Right ventricle myocardium inferior (tissue), 1 donor: ENCODE measurements at places on chromosomes 6 and 20. TPM values are rescaled to one million over a fixed set of nuclear protein-coding genes. Genes with fewer than 3 reads are reported as not detected.

GRCh38 chr6:16329233-16329632 lies 90.8 kb downstream of the GMPR start:
- DNase-seq, result no peak

- DNase-seq, result no peak
Measured at GRCh38 chr20:47686545-47686944, 98.7 kb downstream of the SULF2 start.

DNA sequence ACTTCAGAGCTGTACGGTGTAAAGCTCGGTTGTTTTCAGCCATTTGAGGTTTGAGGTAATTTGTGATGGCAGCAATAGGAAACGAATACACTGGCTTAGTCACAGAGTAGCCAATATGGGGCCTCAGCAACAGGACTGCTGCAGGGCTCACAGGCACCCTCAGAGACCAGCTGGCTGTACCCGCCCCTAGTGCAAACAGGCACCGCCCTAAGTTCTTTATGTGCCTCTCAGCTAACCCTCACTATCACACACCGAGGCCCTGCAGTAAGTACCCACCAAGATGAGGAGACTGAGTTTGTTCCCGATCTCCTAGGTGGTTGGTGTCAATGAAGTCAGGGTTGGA lies 11.2 kb upstream of the SERPINB9 start:
- no peak for DNase-seq

DNA sequence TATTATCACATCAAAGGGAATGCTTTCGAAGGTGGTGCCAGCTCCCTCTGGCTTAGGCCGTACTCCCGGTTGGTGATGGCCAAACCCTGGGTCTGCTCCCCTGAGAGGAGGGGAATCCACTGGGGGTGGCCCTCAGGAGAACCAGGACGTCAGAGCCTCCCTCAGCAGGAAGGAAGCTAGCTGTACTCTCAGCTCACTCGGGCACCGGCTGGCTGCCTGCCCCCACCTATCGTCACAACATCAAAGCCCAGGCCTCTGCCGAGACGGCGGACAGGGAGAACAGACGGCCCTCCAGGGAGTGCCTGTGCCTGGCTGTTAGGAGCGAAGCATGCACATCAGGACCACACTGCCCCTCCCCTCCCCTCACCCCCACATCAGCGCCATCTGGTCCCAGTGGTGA lies 9.2 kb upstream of the PGC start:
- no peak for DNase-seq

DNA sequence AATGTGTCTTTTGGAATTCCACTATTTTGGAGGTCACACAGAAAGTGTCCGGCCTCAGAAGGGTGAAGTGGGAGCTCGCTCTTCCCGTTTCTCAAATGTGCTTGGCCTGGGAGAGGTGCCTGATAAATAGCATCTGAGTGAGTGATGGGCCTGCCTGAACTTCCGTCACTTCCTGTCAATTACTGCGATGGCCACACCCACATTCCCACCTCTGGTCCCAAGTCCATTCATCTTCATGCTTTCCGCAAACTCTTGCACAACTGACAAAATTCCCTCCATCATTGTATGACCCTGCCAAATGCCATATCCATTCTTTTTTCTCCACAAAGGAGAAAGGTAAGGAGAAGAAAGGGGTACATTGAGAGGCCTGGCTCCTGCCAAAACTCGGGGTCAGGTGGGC lies 169.0 kb downstream of the QKI start:
- DNase-seq, result no peak

DNA sequence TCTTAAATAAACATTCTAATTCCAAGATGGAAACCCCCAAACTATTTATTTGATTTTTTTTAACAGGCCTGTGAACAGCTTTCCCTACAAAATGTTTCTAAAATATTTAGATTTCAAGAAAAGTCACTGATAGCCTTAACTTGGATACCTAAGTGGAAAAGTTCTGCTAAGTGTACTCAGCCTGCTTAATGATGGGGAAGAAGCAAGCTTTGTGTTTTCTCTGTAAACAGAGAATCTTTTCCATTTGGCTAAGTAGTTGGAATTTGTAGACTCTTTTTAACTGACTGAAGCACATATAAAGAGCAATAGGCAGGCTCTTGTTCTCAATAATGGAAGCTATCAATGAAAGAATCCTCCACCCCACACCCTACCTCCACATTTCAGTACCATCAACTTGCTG lies 108.2 kb downstream of the KIF6 start:
- no peak for DNase-seq

The IDH3B gene
- 255 TPM for total RNA-seq

The POU5F1 gene
- total RNA-seq, result 0.51 TPM

The FERMT1 gene
- 1.5 TPM for total RNA-seq

The RNF144B gene
- total RNA-seq, result 18.2 TPM

The HLA-DMA gene
- total RNA-seq, result 19.7 TPM

The SLC17A2 gene
- not detected for total RNA-seq
